ENCODE measurements at places on chromosomes 3 and 15.

DNA sequence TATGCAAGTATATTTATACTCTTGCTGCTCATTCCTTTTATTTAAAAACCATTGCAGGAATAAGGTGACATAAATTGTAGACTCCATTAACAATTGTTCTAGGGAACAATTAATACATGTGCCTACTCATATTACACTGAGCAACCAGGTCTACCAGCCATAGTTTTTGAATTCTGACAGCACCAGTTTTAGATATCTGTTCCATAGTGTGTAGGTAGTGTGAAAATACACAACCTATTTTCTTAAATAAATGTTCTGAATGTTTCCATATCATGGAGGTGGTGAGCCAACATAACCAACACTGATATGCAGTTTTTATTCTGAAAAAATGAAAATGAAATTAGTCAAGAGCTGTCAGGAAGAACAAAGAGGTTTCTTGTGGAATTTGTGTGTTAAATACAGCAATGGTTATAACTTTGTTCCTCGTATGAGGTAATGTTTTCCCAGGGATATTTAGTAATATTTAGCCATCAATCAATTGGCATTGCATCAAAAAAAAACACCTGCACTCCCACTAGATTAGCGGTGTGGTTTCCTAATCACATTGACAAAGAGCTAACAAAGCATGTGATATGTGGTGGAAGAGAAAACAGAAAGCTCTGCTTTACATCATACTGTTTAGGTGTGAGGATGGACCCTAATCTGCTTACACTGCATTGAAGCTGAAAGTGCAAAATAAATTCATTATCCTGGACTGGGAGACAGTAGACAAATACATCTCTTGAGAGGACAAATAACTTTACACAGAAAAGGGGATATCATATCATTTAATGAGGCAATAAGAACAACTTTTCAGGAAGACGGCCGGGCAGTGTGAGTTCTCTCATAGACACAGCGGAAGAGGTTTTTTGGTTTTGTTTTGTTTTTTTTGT is 369.5 kb upstream of the THBS1 start:
- DNase-seq = no peak

GRCh38 chr3:86594838-86595237 is 396.1 kb downstream of the VGLL3 start:
- no peak for DNase-seq

DNA sequence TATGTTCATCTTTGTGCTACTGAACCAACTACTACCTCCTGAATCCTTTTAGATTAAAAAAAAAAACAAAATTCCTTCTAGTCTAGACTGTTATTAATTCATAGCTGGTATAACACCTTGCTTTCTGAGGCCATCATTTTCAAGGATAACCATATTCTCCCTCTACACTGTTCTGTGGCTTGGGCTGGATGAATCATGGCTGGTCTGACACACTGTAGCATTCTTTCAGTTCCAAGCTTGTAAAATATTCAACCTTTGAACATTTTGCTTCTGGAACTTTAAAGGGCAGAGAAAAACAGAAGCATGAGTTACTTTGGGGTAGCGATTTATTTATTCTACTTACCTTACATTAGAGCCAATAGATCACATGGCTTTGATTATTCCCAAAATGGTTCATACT is 7.6 kb downstream of the HSPBAP1 start:
- DNase-seq = peak; percentile 55

DNA sequence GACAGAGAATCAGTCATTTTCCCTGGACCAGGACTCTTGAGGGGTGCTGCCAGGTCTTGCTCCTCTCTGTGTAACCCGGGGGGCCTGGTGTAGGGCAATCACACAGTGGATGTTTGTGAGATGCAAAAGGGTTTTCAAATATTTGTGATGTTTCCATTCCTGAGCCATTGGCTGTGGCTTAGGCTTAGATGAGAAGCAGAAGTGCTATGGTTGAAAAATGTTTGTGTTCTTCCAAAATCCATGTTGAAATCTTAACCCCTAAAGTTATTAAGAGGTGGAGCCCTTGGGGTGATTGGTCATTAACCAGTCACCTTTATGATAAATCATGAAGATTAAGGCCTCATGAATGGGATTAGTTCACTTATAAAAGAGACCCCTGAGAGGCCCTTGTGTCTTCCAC is 36.5 kb downstream of the CORO2B start:
- no peak for DNase-seq

DNA sequence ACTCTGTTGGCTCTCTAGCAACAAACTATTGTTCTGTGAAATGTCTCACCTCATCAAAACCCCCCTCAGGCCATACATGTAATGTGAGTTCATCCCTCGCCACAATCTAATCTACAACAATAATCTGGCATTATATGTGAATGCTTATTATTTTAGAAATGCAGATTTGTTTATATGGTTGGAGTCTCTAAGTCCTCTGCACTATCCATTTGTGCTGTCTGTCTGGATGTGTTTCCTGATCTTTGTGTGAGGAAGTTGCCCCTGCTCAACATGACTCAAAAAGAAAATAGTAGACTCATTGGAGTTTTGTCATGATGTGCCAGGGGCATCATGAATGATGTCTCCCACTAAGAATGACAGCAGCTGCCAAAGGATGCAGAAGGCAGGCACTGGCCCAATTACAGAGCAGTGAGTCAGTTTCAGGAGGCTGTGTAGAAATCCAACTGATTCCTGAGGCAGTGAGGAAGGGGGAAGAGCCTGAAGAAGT is 161.6 kb upstream of the PDZRN3 start:
- DNase-seq = peak; percentile 99

GRCh38 chr3:110686701-110687100 is 384.9 kb upstream of the NECTIN3 start:
- no peak for DNase-seq

- peak; percentile 12 for DNase-seq
Measured at GRCh38 chr15:62067448-62068044, 769 bp downstream of the C2CD4A start.

- peak; percentile 40 for DNase-seq
Measured at GRCh38 chr3:149085828-149086231, 503 bp downstream of the HLTF start.

DNA sequence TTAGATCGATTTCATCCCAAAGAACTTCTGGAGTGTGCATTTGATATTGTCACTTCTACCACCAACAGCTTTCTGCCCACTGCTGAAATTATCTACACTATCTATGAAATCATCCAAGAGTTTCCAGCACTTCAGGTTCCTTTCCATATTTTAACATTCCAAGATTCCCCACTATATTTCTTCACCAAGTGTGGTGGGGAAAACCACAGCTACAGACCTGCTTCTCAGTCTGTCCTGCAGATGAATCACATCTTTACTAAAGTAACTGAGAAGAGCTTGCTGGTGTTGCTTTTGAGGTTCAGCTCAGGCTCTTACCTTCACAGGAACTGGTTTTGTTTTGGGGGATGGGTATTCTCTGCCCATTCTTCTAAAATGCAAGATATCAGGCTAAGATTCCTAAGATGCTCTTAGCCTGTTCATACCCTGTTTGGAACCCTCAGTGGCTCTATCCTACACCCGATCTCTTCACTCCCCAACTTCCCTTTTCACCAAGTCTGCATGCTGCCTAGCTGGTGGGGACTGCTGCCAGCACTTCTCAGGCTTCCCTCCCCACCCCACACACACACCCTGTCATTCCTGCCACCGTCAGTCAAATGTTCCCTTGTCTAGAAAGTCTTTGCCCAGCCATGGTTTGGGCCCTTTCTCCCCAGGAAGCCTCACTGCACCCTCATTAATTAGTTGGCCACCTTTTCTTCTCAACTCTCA is 30.8 kb downstream of the SRP14 start:
- no peak for DNase-seq

GRCh38 chr3:86942206-86942605 is 48.7 kb downstream of the VGLL3 start:
- no peak for DNase-seq

- DNase-seq = no peak
Measured at GRCh38 chr15:96324192-96324895, 6.2 kb upstream of the NR2F2 start.

DNA sequence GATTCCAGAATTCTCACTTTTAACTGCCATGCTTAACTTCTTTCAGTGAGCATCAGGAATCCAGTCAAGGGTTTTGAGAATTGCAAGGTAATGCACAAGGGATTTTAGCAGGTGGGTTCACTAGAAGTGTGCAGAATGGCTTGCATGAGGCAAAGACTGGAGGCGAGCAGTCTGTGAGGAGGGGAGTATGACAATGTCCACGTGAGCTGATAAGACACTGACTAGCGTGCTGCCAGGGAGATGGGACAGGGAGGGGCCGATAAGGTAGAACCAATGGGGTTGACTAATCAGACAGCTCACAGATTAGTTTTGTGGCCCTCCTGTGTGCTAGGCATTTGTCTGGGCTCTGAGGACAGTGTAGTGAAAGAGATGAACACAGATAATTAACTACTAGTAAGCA is 102.0 kb upstream of the DAZL start:
- no peak for DNase-seq

DNA sequence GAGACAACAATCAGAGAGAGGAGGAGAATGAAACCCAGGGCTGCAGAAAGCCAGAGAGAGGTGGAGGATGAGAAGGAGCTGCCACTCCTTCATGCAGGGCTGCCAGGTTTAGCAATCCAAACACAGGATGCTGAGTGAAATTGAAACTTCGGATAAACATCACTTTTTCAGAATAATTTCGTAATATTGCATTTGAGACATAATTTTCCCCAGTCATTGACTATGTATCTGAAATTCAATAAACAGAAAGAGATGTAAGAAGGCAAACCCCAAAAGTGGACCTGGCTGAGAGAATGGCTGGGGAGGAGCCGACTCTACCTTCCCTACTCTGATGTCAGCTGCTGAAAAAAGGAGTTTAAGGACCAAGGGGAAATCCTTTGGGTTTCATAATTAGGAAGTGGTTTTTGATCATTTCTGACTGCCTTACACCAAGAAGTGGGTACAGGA is 33.8 kb downstream of the SLC9A9 start:
- DNase-seq = no peak

GRCh38 chr3:63968612-63969350 is 54.5 kb downstream of the PSMD6 start:
- DNase-seq = peak; percentile 34

- no peak for DNase-seq
Measured at GRCh38 chr15:33888176-33888575, 80.1 kb upstream of the CHRM5 start.

- no peak for DNase-seq
Measured at GRCh38 chr3:160038862-160039562, 50.4 kb downstream of the IL12A start.

- DNase-seq = no peak
Measured at GRCh38 chr15:76233921-76234320, 77.3 kb downstream of the ETFA start.

DNA sequence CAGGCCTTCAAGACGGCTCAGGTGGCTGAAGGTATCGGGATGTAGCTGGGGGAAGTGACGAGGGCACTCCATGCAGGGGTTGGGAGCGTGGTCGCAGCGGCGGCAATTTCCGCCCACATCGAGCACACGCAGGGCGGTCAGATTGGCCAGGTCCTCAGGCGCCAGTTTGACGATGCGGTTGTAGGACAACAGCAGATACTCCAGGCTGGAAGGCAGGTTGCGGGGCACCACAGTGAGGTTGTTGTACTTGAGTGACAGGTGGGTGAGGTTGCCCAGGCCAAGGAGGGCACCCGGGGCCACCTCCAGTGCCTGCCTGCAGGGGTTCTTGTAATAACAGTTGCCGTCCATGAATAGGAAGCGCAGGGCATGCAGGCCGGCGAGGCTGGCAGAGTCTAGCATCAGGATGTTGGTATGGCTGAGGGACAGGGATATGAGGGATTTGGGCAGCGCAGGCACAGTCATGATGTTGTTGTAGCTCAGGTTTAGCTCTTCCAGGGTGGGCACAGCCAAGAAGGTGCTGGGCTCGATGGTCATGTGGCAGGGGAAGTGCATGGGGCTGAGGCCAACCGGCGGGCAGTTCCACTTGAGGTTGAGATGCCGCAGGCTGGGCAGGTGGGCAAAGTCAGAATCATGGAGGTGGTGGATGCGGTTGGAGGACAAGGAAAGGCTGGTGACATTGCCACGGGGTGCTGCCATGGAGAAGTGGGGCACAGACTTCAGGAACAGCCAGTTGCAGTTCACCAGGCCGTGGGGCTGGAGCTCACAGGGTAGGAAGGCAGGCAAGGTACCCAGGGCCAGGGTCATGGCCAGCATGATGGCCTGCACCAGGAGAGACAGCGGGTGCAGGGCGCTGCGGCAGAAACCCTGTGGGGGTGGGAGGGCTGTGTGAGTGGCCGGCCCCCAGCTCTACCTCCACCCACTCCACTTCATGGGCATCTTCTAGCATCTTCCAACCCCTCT is 1.7 kb downstream of the TLR9 start:
- no peak for DNase-seq

DNA sequence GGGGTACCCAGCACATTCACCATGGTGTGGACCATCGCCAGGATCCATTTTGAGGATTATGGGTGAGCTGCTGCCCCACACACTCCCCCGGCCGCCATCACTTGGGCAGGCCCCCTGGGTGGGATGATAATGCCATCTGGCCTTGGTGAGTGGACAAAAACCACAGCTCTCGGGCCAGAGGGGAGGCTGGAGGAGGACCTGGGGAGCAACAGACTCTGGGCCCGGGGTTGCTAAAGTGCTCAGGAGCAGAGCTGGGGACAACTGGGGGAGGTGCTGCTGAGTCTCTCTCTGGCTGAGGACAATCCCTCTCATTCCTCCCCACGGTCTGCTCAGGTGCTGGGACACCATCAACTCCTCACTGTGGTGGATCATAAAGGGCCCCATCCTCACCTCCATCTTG is 29.0 kb downstream of the VIPR1 start:
- DNase-seq = no peak

GRCh38 chr3:23645533-23646183 is 160.1 kb upstream of the UBE2E1 start:
- no peak for DNase-seq

DNA sequence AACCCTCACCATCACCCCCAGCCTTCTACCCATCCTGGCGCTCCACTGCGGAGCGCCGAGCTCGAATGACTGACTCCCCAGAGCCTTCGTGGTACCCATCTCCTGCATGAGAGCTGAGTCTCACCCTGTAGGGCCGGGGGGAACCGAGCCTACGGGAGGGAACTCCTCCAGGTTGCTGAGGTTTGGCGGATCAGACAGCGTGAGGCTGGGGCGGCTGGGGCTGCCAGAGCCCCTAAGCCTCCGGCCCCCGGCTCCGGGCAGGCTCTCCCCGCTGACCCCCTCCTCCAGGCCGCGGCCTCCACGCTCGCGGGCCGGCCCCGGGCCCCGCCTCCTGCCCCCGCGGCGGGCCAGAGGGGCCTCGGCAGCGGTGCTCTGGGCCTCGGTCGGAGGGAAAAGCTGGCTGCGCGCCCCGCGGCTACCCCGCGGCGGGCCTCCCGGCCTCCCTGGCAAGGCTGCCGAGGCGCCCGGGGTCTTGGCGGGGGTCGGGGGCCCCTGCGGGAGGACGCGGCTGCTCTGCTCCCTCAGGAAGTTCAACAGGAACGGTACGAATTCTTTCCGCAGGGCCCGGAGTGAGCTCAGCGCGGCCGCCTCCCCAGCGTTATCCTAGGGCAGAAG is 643 bp downstream of the CDAN1 start:
- peak; percentile 16 for DNase-seq

GRCh38 chr15:69299451-69299886 is 757 bp downstream of the PAQR5 start:
- no peak for DNase-seq

DNA sequence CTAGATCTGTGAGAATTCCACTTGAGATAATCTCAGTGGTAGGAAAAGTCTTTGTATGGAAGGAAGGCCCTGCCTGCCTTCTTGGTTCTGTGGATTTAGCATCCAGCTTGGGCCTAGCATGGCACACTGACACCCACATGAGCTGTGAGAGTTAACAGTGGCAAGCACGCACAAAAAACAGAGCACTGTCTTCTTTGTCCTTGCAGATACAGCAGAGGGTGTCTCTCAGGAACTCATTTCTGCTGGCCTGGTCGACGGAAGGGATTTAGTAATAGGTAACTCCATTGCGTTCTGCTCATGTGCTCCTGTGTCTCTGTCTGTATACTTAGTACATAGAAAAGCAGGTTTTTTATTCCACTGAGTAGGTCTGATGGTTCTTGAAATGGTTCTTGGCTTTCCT is 14.4 kb upstream of the SLC22A13 start:
- no peak for DNase-seq
